Activated CD8-positive, alpha-beta T cell treated with anti-CD3 and anti-CD28 coated beads, Interleukin-2, amount 10 ng/mL, durations not matched to agents 7 days and 5 days (primary cell): ENCODE measurements at places on chromosomes 7 and 10. TPM values are rescaled to one million over a fixed set of nuclear protein-coding genes. Genes with fewer than 3 reads are reported as not detected.

- peak; percentile 36 for DNase-seq
- no peaks in the 10 kb centered on the region for H3K36me3 ChIP-seq
- no peak overlapping the region for H3K4me3 ChIP-seq
- H3K27ac ChIP-seq, result peak overlapping the region; percentile 71
Measured at GRCh38 chr10:70564901-70565351, 37.6 kb downstream of the PRF1 start.

- H3K27ac ChIP-seq, result no peak overlapping the region
- no peak overlapping the region for H3K4me3 ChIP-seq
- H3K27me3 ChIP-seq, result no peaks in the 10 kb centered on the region
- DNase-seq, result no peak
- H3K4me1 ChIP-seq, result peaks cover 13% of the 10 kb centered on the region
Measured at GRCh38 chr10:33087152-33087551, 129.1 kb upstream of the ITGB1 start.

DNA sequence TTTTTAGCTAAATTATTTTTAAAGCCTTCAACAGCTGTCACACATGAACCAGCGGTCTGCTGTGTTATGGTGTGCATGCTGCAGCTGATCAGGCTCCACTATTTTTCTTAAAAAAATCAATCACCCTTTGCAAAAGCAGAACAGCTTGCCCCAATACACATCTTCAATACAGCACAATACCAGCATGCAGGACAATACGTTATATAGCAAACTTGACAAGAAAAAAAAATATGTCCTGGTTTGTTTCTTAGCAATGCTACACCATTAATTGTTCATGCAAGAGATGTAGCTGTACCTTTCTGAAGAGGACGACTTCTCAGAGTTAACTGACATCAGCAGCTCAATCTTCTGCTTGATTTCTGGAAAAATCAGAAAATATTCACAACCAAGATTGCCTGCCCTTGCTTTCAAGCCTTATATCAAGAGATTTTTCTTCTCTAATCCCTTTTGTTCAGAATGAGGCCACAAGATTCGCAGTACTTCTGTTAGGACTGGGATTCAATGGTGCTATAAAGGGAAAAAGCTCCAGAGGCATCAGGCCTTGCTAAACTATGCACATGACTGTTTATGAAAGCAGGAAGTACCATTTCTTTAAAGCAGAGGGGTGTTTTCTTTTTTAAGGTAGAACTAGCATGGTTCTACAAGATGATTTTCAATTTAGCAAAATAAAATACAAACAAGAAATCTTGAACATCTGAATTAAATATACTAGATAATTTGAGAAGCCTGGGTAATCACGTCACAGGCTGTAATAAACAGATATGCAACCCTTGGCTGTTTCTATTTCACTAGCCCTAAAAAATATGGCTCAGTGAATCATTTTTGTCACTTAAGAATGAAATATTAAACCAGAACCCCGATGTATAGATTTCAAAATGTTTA is 120.0 kb downstream of the SRPK2 start:
- DNase-seq, result no peak
- peak overlapping the region; percentile 73 for H3K4me3 ChIP-seq
- H3K36me3 ChIP-seq, result no peaks in the 10 kb centered on the region
- H3K27me3 ChIP-seq, result no peaks in the 10 kb centered on the region
- peak overlapping the region; percentile 60 for H3K27ac ChIP-seq

Gene PLXNA4
- total RNA-seq, result 47.2 TPM
